ENCODE measurements at places on chromosomes 6 and 20. TPM values are rescaled to one million over a fixed set of nuclear protein-coding genes. Genes with fewer than 3 reads are reported as not detected.

DNA sequence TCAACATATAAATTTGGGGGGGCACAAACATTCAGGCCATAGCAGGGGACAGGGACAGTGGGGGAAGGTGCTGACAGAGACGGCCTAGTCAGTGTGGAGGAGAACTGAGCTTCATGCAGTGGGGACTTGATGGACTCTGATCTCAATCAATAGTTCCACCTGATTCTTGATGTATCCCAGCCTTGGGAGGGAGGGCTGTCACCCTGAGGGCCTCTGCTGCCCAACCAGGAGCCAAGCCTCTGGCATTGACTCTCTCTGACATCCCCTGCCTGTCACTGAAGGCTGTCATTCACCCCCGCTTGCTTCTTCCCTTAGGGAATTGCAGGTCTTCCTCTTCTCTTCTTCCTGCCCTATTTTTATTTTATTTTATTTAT lies 180.6 kb upstream of the TAB2 start:
- H3K27ac ChIP-seq, result no peak overlapping the region
- H3K36me3 ChIP-seq, result no peaks in the 10 kb centered on the region
- no peaks in the 10 kb centered on the region for H3K4me1 ChIP-seq

The SLC17A9 gene
- 2.1 TPM for total RNA-seq

GRCh38 chr20:35598476-35598875 lies 17.2 kb upstream of the SPAG4 start:
- no peak overlapping the region for H3K27ac ChIP-seq
- no peaks in the 10 kb centered on the region for H3K36me3 ChIP-seq
- peaks cover 29% of the 10 kb centered on the region for H3K4me1 ChIP-seq
- no peak overlapping the region for H3K4me3 ChIP-seq
- H3K27me3 ChIP-seq, result no peaks in the 10 kb centered on the region

DNA sequence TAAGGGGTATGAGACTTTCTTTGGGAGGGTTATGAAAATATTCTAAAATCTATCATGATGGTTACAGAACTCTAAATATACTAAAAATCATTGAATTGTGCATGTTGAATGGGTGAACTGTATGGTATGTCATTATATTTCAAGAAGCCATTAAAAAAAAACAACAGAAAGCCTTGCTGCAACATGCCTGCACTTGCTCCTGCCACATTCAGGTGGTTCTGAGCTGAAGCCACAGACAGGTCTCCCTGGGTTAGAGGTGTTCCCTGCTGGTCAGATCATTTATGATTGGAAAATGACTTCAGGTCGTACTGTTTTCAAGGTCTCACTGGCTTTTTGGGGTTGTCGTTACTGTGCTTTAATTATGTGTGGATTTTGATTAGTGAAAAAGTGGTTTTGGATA lies 13.3 kb downstream of the GMPR start:
- DNase-seq, result no peak
- H3K27ac ChIP-seq, result no peak overlapping the region
- peaks cover 6% of the 10 kb centered on the region for H3K36me3 ChIP-seq
- H3K4me3 ChIP-seq, result no peak overlapping the region
- no peaks in the 10 kb centered on the region for H3K27me3 ChIP-seq

DNA sequence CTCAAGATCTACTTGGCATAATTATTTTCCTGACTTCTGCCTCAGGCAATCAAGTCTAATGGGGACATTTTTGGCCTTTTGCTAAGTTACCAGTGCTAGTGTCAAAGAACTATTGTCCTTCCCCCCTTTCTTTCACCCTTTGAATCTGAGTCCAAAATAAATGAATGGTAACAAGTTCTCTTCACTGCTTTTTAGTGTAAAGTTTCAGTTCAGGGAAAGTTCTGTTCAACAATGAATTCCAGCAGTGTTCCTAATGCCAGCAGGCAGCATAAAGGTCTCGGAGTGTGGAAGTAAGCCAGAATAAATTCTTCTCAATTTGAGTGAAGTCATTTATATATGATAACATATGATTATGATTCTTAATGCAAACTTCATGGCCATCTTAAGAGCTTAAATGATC lies 20.8 kb upstream of the TSPYL1 start:
- H3K4me3 ChIP-seq, result no peak overlapping the region
- H3K4me1 ChIP-seq, result no peaks in the 10 kb centered on the region
- DNase-seq, result no peak

DNA sequence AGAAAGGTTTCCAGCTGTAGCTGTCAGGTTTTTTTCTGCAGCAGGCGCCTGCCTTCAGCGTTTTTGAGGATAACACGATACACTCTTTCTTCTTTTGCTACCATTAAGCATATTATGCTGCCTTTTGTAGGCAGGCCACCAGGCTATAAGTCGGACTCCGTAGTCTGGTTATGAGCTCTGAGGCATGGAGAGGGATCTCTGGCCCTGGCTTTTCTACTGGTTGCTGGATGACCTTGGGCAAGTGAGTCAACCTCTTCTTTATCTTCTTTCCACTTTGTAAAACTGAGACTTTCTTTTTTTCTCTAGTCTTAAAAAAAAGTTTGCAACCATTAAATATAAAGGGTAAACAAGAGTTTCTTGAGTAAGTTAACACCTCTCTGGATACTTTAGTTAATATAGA lies 120.2 kb downstream of the BCKDHB start:
- no peak overlapping the region for H3K4me3 ChIP-seq
- H3K27me3 ChIP-seq, result no peaks in the 10 kb centered on the region
- no peak overlapping the region for H3K27ac ChIP-seq
- peaks cover 2% of the 10 kb centered on the region for H3K36me3 ChIP-seq

The ASIP gene
- total RNA-seq, result not detected

All from SJCRH30 (cell line).